ENCODE measurements at places on chromosomes 13 and 19. TPM values are rescaled to one million over a fixed set of nuclear protein-coding genes. Genes with fewer than 3 reads are reported as not detected.

- H3K4me3 ChIP-seq = no peak overlapping the region
- no peak overlapping the region for H3K27ac ChIP-seq
- H3K27me3 ChIP-seq = no peaks in the 10 kb centered on the region
- H3K36me3 ChIP-seq = no peaks in the 10 kb centered on the region
Observed at GRCh38 chr13:113425941-113426590, 27.2 kb downstream of the ADPRHL1 start.

HIPK4 gene
- not detected for total RNA-seq

- H3K4me1 ChIP-seq = peaks cover 12% of the 10 kb centered on the region
- H3K36me3 ChIP-seq = no peaks in the 10 kb centered on the region
- no peak overlapping the region for H3K27ac ChIP-seq
- DNase-seq = no peak
- H3K27me3 ChIP-seq = peaks cover 28% of the 10 kb centered on the region
Observed at GRCh38 chr13:27409013-27409412, 15.4 kb upstream of the GTF3A start.

STOML3 gene
- not detected for total RNA-seq

DNA sequence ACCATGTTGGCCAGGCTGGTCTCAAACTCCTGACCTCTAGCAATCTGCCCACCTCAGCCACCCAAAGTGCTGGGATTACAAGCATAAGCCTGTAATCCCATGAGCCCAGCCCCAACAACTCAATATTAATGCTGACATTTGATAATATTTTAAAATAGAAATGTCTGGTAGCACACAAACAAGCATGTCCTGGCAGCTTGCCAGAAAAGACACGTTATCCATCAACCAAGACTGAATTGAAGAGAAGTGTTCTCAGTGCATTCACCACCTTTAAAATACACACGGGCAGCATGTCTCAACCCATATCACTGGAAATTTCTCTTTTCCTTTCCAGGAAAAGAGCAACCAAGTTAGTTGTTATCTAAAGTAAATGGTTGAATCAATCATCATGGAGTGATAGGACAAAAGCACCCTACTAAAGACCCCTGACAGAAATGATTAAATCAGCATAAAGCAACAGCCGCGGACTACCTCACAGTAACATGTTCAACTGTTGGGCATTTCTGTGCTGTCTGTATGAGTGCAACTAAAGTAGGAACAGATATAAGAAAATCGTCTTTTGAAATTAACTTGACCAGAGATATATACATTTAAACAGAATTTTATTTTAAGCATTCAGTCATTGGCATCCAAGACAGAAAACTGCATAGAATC is 25.0 kb downstream of the LHFPL6 start:
- no peak for DNase-seq
- no peak overlapping the region for H3K27ac ChIP-seq
- H3K27me3 ChIP-seq = no peaks in the 10 kb centered on the region
- H3K4me1 ChIP-seq = no peaks in the 10 kb centered on the region
- H3K36me3 ChIP-seq = no peaks in the 10 kb centered on the region
- H3K4me3 ChIP-seq = no peak overlapping the region

GRCh38 chr19:30070968-30071632 is 129.1 kb downstream of the URI1 start:
- no peak overlapping the region for H3K27ac ChIP-seq
- H3K4me3 ChIP-seq = no peak overlapping the region
- DNase-seq = no peak
- no peaks in the 10 kb centered on the region for H3K4me1 ChIP-seq
- H3K36me3 ChIP-seq = no peaks in the 10 kb centered on the region

- H3K36me3 ChIP-seq = no peaks in the 10 kb centered on the region
- H3K4me1 ChIP-seq = no peaks in the 10 kb centered on the region
- no peak overlapping the region for H3K27ac ChIP-seq
- no peak overlapping the region for H3K4me3 ChIP-seq
- DNase-seq = peak; percentile 12
Observed at GRCh38 chr19:2661615-2662014, 40.9 kb downstream of the GNG7 start.

DNA sequence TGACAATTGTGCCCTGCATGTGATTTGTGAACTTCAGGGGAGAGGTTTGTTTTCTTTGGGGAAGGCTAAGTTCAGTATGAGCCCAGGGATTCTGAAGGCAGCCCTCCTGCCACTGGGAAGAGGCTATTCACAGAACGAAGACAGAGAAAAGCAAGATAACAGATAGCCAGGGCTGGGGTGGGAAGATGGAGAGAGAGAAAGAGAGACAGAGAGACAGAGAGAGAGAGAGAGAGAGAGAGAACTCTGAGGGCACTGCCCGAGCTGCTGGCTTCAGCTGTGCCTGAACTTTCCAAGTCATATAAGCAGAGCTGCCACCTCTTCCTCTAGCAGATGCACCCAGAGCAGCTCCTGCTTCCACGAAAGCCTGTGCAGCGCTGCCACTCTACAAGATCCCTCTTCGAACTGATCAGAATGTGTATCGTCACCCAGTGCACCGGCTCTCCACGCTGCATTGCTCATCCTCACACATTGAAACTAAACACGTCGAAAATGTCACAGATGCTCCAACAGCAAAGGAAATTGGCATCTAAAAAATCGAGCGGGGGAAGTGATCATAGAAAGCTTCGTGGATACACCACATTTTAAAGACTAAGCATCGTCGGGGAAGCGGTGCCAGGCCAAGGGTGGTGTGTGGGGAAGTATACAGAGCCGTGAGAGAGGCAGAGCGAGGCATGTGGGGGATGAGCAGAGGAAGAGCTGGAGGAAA is 81.8 kb upstream of the SIAH3 start:
- no peak overlapping the region for H3K27ac ChIP-seq
- no peaks in the 10 kb centered on the region for H3K4me1 ChIP-seq
- no peak overlapping the region for H3K4me3 ChIP-seq
- H3K27me3 ChIP-seq = no peaks in the 10 kb centered on the region

GRCh38 chr19:4352701-4353121 is 9.3 kb downstream of the MPND start:
- no peaks in the 10 kb centered on the region for H3K27me3 ChIP-seq
- peak; percentile 71 for DNase-seq
- H3K4me1 ChIP-seq = peaks cover 2% of the 10 kb centered on the region
- H3K27ac ChIP-seq = no peak overlapping the region

GPC5 gene
- total RNA-seq = 0.06 TPM

GRCh38 chr19:21848706-21849105 is 12.7 kb upstream of the ZNF43 start:
- H3K27ac ChIP-seq = no peak overlapping the region
- no peak for DNase-seq
- H3K36me3 ChIP-seq = peaks cover 77% of the 10 kb centered on the region

DNA sequence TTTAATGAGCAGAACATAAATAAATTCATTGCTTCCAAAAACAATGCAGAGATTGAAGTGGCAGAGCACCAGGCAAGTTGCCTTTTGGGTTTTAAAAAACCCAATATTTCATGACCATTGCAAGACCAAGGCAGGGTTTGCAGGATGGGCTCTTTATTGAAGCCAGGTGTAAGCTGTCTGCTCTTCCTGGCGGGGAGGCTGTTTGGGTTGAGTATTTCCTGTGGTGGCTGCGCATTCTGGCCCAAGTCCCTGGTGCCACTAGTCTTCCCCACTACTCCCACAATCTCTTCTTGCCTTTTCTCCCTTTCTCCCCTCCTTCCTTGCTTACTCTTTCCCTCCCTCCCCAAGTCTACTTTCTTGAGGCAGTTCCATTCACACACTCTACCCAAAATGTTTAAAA is 116.4 kb downstream of the AKAP11 start:
- H3K27me3 ChIP-seq = no peaks in the 10 kb centered on the region
- DNase-seq = no peak
- peaks cover 47% of the 10 kb centered on the region for H3K4me1 ChIP-seq
- no peak overlapping the region for H3K4me3 ChIP-seq

- peaks cover 3% of the 10 kb centered on the region for H3K27me3 ChIP-seq
- H3K4me1 ChIP-seq = no peaks in the 10 kb centered on the region
- no peak for DNase-seq
- no peak overlapping the region for H3K4me3 ChIP-seq
- H3K27ac ChIP-seq = no peak overlapping the region
Observed at GRCh38 chr13:50635504-50635903, 208.0 kb downstream of the DLEU7 start.

POSTN gene
- total RNA-seq = not detected

SLITRK6 gene
- total RNA-seq = not detected

DNA sequence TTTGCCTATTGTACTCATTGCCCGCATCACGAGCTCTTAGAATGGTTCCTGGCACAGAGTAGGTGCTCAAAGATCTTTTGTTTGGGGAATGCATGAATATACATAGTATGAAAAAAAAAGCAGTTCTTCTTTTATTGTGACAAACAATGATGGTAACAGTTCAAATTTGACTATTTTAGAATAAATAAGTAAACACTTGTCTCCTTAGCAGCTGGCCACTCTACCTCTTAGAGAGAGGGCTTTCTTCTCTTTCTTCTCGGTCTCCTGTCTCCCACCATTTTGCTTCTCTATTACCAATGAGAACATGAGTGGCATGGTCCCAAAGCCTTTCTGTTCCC is 639 bp upstream of the SLAIN1 start:
- H3K27me3 ChIP-seq = peaks cover 19% of the 10 kb centered on the region
- peak overlapping the region; percentile 78 for H3K27ac ChIP-seq
- H3K4me3 ChIP-seq = peak overlapping the region; percentile 72
- H3K36me3 ChIP-seq = no peaks in the 10 kb centered on the region
- DNase-seq = no peak

GRCh38 chr13:111304603-111305289 is 15.7 kb upstream of the TEX29 start:
- H3K4me3 ChIP-seq = no peak overlapping the region
- DNase-seq = no peak
- peaks cover 72% of the 10 kb centered on the region for H3K36me3 ChIP-seq
- peaks cover 16% of the 10 kb centered on the region for H3K4me1 ChIP-seq
- H3K27ac ChIP-seq = peak overlapping the region; percentile 85

DNA sequence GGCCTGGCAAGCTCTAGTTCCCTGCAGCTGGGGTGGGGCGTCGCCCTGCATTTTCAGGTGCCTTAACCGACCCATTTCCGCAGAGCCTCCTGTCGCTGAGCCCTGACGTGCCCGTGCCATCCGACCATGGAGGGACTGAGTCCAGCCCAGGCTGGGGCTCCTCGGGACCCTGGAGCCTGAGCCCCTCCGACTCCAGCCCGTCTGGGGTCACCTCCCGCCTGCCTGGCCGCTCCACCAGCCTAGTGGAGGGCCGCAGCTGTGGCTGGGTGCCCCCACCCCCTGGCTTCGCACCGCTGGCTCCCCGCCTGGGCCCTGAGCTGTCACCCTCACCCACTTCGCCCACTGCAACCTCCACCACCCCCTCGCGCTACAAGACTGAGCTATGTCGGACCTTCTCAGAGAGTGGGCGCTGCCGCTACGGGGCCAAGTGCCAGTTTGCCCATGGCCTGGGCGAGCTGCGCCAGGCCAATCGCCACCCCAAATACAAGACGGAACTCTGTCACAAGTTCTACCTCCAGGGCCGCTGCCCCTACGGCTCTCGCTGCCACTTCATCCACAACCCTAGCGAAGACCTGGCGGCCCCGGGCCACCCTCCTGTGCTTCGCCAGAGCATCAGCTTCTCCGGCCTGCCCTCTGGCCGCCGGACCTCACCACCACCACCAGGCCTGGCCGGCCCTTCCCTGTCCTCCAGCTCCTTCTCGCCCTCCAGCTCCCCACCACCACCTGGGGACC is 1.2 kb downstream of the ZFP36 start:
- peaks cover 37% of the 10 kb centered on the region for H3K36me3 ChIP-seq
- H3K27me3 ChIP-seq = peaks cover 1% of the 10 kb centered on the region
- H3K27ac ChIP-seq = peak overlapping the region; percentile 97
- H3K4me1 ChIP-seq = peaks cover 48% of the 10 kb centered on the region
- H3K4me3 ChIP-seq = peak overlapping the region; percentile 87

DNA sequence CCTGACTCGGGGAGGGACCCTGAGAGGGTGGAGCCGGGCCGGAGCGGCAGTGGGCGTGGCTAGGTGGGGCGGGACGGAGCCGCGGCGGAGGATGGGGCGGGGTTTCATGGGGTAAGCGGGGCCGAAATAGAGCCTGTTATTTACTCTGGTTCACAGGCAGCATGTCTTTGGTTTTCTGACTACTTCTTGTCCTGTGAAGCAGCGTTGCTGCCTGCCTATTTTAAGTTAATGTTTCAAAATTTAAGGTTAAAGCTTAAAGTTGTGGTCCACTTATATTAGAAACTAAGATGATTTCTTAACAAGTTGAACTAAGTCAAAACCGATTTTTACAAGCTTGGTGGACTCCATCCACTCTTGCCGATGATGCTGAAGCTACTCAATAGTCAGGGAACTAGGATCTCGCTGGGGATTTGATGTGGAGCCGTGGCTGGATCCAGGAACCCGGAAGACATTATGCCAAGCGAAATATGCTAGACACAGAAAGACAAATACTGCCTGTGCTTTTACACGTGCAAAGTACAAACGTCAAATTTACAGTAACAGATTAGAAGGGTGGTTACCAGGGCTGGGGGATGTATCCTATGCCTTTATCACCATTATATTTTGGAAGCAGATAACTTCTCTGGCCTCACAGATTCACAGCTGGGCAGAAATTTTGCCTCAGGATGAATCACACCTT is 433 bp upstream of the ZNF616 start:
- no peak for DNase-seq
- peaks cover 48% of the 10 kb centered on the region for H3K36me3 ChIP-seq
- H3K4me3 ChIP-seq = peak overlapping the region; percentile 92

GRCh38 chr13:94682229-94682628 is 30.1 kb downstream of the SOX21 start:
- H3K27ac ChIP-seq = no peak overlapping the region
- H3K36me3 ChIP-seq = no peaks in the 10 kb centered on the region
- peaks cover 22% of the 10 kb centered on the region for H3K27me3 ChIP-seq
- no peak for DNase-seq

- H3K27ac ChIP-seq = no peak overlapping the region
- H3K4me3 ChIP-seq = no peak overlapping the region
- H3K27me3 ChIP-seq = peaks cover 5% of the 10 kb centered on the region
- H3K4me1 ChIP-seq = no peaks in the 10 kb centered on the region
Observed at GRCh38 chr13:42623916-42624315, 50.0 kb downstream of the TNFSF11 start.

GRCh38 chr13:103876571-103876970 is 810.4 kb upstream of the SLC10A2 start:
- H3K36me3 ChIP-seq = no peaks in the 10 kb centered on the region
- H3K4me1 ChIP-seq = no peaks in the 10 kb centered on the region

Data from activated CD4-positive, alpha-beta T cell treated with anti-CD3 and anti-CD28 coated beads, Interleukin-2, amount 10 ng/mL, durations not matched to agents 7 days and 5 days (primary cell).